NCI-H1048 (cell line): ENCODE measurements at places on chromosomes 3 and 15.

DNA sequence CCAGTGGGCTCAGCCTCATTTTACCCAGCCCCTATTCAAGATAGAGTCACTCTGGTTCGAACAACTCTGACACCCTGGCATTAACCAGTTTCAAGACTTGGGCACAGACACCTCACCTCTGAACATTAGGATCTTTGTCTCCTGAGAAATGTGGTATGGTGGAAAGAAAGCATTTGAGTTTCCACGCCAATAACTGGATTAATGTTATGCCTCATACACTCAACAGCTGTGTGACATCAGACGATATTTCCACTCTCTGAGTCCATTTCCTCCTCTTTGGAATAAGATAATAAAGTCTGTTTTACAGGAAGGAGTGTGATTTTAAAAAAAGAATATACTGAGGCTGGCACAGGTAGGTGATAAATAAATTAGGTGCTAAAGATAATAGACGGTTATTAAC, 121.3 kb upstream of the CHL1 start:
- no peak for DNase-seq

- peak; percentile 46 for DNase-seq
These were observed 1560.4 kb downstream of the OTOL1 start for GRCh38 chr3:163056874-163057497.

DNA sequence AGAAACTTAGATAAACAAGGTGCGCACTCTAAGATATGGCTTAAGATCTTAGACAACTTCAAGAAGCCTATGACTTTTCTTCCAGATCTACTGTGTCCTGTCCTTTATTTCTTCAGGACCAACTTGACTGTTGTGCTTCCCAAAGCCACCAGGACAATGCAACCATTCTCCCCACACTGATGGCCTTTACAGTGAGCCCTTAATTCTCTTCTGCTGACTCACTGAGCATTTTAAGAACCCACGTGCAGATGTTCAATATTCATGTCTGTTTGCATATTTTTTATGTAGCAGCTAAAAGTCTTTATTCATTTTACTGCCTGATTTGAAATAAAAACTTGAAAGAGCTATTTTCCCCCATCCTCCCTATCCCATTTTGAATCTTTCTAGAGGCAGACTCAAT, 103.3 kb upstream of the SLC2A2 start:
- peak; percentile 13 for DNase-seq

GRCh38 chr3:115513416-115513800, 109.9 kb upstream of the GAP43 start:
- DNase-seq = no peak

DNA sequence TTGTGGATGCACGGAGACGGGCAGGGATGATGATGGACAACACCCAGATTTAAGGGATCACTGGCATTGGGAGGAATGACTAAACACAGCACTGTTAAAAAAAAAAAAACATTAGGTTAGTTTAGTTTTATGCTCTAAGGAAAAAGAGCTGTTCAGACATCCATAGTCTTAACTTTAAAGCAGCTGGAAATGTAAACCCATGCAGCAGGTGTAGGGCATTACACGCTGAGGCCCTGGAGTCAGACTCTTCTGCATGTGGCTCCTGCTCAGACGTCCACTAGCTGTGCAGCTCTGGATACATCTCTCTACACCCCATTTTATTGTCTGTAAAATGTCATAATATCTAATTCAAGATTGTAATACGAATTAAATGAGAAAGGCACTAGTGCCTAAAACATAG, 191.8 kb upstream of the RASGRP1 start:
- no peak for DNase-seq

- DNase-seq = no peak
These were observed 125.5 kb downstream of the DGKG start for GRCh38 chr3:186236357-186237020.

DNA sequence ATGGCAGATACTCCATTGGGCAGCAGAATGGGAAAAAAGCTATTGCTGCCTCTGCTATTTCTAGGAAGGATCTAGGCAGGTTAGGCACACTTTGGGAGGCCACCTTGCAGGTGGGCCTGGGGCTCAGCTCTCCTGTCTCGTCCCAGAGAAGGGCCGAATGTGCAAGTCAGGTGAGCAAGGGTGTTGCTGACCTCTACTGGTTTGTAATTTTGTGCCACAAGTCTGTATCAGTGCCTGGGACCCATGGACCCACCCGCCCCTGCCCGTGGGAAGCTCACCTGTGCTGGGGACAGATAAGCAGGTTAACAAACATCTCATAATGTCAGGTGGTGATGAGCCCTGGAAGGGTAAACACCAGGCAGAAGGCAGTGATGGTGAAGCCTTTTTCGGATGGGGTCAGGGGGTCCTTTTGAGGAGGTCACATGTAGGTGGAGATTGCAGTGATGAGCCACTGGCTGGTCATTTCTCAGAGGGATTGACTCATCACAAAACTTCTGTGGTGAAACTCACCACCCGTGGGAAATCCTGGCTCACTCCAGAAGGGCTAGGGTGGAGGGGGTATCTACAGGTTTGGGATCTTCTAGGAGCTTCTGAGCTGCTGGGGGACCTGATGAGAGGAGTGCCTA, 161.3 kb downstream of the KLF13 start:
- DNase-seq = no peak

DNA sequence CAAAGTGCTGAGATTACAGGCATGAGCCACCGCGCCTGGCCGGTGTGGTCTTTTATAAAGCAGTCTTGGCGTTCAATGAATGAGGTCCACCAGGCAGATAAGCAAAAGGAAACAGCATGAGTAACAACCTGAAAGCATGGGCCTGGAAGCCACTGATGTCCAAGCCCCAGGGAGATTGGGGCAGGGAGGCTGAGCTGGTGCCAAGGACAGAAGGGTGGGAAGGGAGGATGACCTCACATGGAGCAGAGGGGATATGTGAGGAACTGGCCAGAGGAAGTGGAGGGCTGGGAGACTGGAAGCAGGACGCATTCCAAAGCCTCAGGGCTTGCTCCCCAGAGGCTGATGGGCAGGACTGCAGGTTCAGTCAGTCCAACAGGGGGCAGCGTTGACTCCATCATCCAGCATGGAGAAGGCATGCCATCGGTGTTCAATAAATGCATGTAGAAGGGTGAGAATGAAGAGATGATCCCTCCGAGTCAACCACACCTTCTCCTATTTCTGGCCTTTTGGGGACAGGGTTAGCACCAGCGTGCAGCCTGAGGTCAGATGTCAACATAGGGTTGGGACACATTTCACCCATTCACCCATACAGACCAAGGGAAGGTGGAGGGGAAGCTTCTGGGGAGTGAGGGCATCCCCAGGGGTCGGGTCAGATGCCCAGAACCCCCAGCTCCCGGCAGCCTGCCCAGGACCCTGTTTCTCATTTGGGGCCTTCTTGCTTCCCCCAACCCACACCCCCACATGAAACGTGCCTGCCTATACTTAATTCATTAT, 14.8 kb downstream of the MYL3 start:
- no peak for DNase-seq

- no peak for DNase-seq
These were observed 38.4 kb upstream of the PPP2R3A start for GRCh38 chr3:135927155-135927554.

DNA sequence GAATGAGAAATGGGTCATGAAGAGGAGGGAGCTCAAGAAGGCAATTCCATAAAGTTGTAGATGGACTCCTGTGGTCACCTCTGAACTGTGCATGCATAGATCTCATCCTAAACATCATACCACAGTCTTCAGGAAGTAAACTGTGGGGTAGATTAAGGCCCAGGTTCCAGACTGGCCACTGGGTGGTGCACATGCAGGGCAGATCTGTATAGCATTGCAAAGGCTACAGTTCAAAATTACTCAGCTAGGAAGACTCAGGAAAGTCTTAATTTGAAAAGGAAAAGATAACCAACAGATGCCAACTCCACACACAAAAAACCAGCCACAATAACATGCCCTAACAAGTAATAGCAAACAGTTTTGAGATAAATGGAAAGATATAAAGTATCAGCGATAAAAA, 20.3 kb downstream of the KY start:
- DNase-seq = no peak

- no peak for DNase-seq
These were observed 230.5 kb upstream of the MRPL3 start for GRCh38 chr3:131733086-131733841.

GRCh38 chr15:92361321-92362000, 32.2 kb upstream of the ST8SIA2 start:
- DNase-seq = no peak

DNA sequence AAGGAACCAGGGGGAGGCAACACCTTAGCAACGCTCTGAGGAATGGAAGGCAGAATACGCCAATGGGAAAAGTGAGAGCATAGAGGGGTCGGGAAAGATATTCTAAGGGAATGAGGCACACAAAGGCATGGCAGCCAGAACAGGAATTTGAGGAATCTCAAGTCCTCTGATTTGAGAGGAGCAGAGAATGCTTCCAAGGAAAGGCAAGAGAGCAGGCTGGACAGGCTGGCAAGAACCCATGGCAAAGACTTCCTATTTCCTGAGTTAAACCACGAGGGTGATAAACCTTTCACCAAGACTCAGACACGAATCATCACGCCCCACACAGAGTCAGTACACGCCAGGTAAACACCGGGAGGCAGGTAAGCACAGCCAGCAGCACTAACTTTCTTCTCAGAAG, 109.8 kb downstream of the IGF2BP2 start:
- no peak for DNase-seq

DNA sequence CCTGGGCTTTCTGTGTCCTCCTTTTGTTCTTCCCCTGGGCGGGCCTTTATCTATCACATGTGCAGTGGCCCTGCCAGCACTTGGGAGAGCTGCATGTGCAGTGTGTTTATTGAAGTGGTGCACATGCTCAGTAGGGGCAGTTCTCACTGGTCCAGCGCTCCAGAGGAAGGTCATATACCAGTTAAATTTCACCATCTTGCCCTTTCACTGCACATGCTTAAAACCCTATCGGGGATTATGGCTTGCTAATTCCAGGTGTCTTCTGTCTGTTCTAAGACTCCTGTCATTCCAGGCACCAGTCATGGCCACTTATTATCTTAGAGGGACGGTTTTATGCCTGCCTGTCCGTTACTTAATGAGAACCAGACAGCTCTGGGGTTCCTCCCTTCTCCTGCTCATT, 52.2 kb downstream of the ROPN1B start:
- no peak for DNase-seq

GRCh38 chr3:192831801-192832347, 85.8 kb downstream of the MB21D2 start:
- DNase-seq = no peak

GRCh38 chr15:22968366-22968765, 11.8 kb downstream of the CYFIP1 start:
- DNase-seq = no peak

GRCh38 chr3:146300768-146301167, 49.9 kb upstream of the PLSCR4 start:
- no peak for DNase-seq

DNA sequence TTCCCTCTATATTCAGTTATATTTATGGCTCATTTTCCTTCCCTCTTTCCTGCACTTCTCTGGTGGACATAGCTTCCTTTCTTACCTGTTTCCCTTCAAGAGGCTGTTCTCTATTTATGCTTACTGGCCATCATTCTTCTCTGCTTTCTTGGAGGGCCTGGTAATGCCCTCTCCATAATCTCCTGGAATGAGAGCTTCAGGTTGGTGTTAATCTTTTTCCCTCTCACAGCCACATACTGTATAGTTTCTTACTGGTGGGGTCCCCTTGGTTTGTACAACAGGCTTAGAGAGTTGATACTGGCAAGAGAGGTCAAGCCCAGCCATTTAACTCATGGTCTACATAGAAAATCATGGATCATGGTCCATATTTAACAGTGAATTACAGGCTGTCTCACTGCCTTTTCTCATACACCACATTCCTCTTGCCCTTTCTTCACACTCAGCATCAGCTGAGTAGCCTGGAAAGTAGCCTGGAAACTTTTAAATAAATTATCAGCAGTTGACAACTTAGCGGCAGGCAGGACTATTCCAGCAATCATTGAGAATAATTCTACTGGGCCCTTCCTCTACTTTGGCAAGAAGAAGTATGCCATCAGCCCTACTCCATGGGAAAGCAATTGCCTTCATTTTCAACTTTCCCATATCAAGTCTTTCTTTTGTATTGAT, 38.0 kb upstream of the DPH6 start:
- no peak for DNase-seq

- DNase-seq = no peak
These were observed 4.3 kb downstream of the TNIK start for GRCh38 chr3:171455603-171456550.

DNA sequence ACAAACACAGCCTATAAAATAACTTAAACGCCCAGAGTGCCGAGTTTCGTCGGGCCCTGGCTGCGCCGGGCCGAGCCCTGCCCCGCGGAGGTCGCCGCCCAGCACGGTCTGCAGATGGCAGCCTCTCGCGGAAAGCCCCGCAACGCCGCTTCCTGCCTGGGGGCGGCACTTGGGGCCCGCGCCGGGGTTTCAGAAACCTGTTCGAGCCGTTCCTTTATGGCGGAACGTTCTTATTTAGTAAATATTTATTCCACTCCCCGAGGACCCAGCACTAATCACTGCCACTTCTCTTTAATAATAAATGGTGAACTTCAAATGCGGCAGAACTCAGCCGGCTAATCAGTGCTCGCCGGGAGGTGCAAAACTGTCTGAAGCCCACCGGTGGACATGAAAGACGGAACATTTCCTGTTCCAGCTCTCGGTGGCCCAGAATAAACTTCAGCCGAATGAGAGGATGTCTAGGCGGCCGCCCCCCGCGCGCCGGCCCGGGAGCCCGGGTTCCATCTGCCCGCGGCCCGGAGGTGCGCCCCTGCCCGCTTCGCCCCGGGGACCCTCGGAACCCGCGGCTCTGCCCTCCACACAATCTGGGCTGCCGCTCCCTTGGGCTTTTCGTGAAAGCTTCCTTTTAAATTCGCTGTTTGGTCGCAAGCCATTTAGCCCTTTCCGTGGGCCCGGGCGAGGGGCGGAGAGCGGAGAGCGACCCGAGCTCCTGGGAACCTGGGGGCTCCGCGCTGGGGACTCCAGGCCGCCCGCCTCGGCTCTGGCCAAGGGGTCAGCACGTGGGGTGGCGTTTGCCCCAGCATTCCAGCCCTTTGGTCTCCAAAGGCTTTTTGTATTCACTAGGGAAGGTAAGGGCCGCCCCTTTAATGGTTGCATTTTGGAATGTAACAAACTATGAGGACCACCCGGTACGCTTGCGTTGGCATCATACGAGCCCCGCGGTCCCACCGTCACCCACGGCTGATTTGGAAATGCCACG, 110.8 kb upstream of the ATP11B start:
- DNase-seq = no peak

GRCh38 chr3:157718800-157719199, 215.6 kb upstream of the VEPH1 start:
- DNase-seq = no peak

GRCh38 chr3:51946796-51947195, 4.6 kb downstream of the PARP3 start:
- no peak for DNase-seq
